Left ventricle myocardium superior (tissue), 1 donor: ENCODE measurements at places on chromosomes 16 and 17. TPM values are rescaled to one million over a fixed set of nuclear protein-coding genes. Genes with fewer than 3 reads are reported as not detected.

- no peak for DNase-seq
These were observed 16.9 kb upstream of the MRPS23 start for GRCh38 chr17:57866723-57867122.

DNA sequence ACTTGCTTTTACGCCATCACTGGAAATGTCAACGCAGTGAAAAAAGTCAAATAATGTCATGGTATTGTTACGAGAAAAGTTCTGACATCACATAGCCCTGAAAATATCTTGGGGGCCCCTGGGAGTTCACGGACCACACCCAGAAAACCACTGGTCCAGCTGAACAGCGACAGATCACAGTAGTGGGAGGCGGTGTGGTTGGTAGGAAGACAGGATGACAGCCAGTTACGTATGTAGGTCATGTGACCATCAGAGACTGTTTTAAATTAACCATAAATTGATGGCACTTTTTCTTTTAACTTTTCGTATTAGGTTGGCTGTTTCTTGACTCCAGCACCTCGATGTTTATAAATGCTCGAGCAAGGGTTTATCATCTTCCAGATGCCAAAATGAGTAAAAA, 11.9 kb downstream of the ERCC4 start:
- no peak for DNase-seq

CLEC18C gene
- total RNA-seq, result not detected

DNA sequence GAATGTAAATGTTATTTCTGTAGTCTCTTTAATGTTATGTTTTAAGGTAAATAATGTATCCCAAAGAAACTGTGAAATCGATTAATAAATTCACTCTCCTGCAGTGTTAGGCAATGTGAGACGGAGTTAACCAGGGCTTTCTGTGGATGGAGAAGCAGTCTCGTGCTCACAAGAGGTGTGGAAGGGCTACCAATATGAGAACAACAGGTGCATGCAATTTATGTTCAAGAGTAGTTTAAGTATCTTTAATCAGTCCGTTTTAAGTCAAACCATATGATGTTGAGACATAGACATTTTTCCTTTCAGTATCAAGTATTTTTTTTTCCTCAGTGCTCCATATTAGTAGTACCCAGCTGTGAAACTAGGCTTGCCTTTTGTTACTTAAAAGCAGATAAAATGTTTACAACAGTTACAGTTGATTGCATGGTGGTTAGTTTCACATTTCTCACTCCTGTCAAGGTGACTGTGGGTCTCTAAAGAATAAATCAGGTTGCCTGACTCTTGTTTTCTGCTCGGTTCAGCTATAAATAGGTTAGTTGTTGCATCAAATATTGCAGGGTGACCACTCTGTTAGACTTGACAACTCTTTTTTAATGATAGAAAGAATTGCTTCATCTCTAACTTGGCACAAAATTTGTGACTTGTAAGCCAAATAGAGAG, 54.4 kb downstream of the COX10 start:
- no peak for DNase-seq

P2RX5 gene
- 16.4 TPM for total RNA-seq

DNA sequence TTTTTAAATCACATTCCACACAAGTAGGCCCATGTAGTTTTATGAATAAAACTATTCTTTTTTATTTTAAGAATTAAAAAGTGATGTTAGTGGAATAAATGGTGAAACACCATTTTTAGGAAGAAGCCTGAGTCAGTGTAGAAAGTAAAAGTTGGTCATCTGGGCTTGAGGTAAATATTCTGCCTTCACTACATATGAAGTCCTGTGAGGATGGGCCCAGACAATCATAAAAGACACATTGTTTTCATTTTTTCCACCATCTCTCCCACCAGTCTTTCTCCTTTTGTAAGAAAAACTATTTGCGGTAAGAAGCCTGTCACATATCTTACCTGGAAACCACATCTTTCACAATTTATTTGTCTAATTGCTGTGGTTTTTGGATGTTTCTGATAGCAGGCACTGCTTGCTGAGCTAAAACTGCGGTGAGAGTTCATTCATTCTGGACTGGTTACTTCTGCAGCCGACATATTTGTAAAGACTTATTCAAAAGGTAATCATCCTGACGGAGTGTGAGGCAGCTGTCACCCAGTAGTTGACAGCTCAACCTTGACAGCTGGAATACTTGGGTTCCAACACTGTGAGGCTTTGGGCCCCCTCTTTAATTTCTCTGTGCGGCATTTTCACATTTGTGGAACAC, 10.6 kb upstream of the RFFL start:
- DNase-seq, result no peak

GRCh38 chr17:8572764-8573163, 57.8 kb downstream of the MYH10 start:
- no peak for DNase-seq

DNA sequence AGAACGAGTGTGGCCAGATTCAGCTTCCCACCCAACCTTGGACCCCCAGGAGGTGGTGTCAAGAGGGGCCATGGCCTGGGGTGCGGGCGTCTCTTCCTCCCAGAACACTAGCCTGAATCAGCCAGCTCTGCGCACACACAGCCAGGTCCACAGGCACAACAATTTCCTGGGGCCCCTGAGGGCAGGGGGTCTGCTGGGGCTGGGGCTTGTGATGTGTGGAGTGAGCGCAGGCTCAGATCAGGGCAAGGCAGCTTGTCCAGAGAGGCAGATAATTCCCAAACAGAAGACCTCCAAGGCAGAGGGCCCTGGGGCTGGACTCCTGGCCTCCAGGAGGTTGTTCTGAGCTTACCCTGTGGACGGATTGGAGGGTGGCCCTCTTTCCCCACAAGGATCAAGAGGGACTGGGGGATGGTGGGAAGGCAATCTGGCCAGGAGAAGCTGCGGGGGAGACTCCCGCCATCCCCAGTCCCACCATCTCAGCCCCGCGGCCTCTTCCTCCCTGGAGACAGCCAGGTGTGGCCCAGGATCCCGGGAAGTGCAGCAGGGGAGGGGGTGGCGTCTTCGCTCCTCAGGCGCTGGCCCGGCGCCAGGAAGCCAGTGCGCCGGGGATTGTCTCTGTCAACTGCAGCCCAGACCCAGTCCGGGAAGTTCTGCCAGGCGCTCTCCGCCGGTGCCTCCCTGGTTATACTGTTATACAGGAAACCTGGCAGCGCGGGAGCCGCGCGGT, 52.0 kb upstream of the AMZ2 start:
- peak; percentile 57 for DNase-seq
